ENCODE measurements at places on chromosomes 2 and 18. TPM values are rescaled to one million over a fixed set of nuclear protein-coding genes. Genes with fewer than 3 reads are reported as not detected.

CASP8 gene
- polyA plus RNA-seq = 5.1 TPM

CCL20 gene
- polyA plus RNA-seq = 0.50 TPM

STPG4 gene
- polyA plus RNA-seq = 0.74 TPM

ADAM23 gene
- 54.3 TPM for polyA plus RNA-seq

KCTD1 gene
- polyA plus RNA-seq = 40.0 TPM

IL36B gene
- not detected for polyA plus RNA-seq

CCDC74A gene
- 21.4 TPM for polyA plus RNA-seq

CIAO1 gene
- 74.5 TPM for polyA plus RNA-seq

RUFY4 gene
- polyA plus RNA-seq = 0.67 TPM

VIT gene
- not detected for polyA plus RNA-seq

TMEM37 gene
- 4.7 TPM for polyA plus RNA-seq

MSH2 gene
- polyA plus RNA-seq = 35.0 TPM

EPB41L3 gene
- polyA plus RNA-seq = 168 TPM

REEP1 gene
- 110 TPM for polyA plus RNA-seq

NPC1 gene
- polyA plus RNA-seq = 39.8 TPM

DNAJC10 gene
- 62.9 TPM for polyA plus RNA-seq

MATN3 gene
- polyA plus RNA-seq = 4.6 TPM

CYRIA gene
- 44.8 TPM for polyA plus RNA-seq

SERPINB13 gene
- not detected for polyA plus RNA-seq

NEDD4L gene
- 47.9 TPM for polyA plus RNA-seq

SPATA3 gene
- not detected for polyA plus RNA-seq

AGXT gene
- not detected for polyA plus RNA-seq

SLC9A2 gene
- 1.2 TPM for polyA plus RNA-seq

GKN2 gene
- polyA plus RNA-seq = not detected

TUBA3E gene
- not detected for polyA plus RNA-seq

CD302 gene
- polyA plus RNA-seq = 6.6 TPM

PTPRM gene
- polyA plus RNA-seq = 123 TPM

RNF125 gene
- polyA plus RNA-seq = 6.6 TPM

SP5 gene
- polyA plus RNA-seq = 4.3 TPM

TAF1B gene
- 18.2 TPM for polyA plus RNA-seq

CHRND gene
- polyA plus RNA-seq = 0.74 TPM

LRRC30 gene
- not detected for polyA plus RNA-seq

SLC9A4 gene
- polyA plus RNA-seq = 0.12 TPM

EVA1A gene
- polyA plus RNA-seq = 1.1 TPM

OTOS gene
- not detected for polyA plus RNA-seq

ASAP2 gene
- polyA plus RNA-seq = 30.4 TPM

EVX2 gene
- 1.1 TPM for polyA plus RNA-seq

ABCG8 gene
- polyA plus RNA-seq = 1.2 TPM

Data from spinal cord (tissue), 10 donors.